ENCODE measurements at places on chromosomes 1 and 21.

- peak; percentile 38 for DNase-seq
These were observed 43.3 kb upstream of the TSHB start for GRCh38 chr1:114986286-114986685.

DNA sequence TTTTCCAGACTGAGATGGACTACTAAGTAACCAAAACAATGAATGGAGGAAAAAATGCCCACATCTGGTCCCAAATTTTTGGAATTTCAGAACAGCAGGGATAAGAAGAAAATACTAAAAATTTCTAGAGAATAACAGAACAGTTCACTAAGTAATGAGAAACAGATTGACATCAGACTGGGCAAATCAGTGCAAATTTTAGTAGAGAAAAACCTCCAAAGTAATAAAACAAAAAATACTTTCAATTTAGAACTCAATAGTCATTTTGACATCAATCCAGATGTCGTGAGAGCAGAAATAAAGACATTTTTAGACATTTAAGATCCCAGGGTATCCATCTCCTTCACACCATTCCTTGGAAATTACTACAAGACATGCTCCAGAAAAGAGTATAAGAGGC is 39.3 kb downstream of the CRP start:
- DNase-seq: no peak

DNA sequence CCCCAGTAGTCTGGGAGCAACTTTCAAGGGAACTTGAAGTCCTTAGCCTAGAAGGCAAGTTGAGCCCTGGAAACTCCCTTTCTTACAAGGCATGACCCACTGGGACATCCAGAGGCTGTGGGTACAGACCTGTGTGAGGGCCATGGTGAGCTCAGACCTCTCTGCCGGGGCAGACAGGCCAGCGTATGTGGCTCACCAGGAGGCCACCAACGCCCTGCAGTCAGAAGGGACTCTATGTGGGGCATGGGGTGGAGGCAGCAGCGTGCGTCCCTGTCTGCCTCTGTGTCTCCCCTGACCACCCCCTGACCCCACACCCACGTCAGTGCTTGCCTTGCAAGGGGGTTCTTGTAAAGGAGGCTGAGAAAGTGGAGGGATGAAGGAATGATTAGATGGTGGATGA is 10.8 kb downstream of the COQ8A start:
- DNase-seq: no peak

DNA sequence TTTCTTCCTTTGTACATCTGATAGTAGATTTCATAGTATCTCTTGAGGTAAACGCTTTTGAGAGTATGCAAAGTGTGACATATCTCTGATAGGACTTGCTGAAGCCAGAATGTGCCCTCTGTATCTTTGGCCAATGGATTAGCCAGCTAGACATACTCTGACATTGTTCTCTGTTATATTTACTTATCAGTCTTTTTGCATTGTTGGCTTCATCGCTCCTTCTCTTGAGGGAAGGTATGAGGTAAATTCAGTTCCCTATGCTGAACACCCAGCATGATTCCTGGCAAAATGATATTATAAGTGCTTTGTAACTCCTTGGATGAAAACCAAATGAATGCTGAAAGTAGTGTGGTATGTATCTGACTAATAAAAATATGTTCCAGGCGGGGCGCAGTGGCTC is 163.2 kb upstream of the CACYBP start:
- DNase-seq: peak; percentile 23

DNA sequence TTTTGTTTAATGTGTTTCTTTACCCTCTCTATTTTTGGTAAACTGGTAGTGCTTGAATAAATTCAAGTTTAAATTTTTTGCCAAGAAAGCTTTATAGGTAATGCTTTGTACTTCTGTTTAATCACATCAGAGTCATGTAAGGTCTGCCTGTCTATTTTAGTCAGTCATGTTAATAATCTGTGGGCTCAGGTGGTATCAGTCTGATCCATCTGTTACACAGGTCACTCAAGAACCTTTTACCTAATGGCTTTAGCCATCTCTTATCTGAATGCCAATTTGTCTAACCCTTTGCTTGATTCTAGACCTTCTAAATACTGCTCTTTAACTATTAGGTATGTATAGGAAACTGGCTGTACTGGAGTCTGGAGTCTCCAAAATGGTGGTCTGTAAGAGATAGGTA is 16.6 kb downstream of the MDM4 start:
- DNase-seq: no peak

All from foreskin keratinocyte (primary cell).